ENCODE measurements at places on chromosomes 13 and 19. TPM values are rescaled to one million over a fixed set of nuclear protein-coding genes. Genes with fewer than 3 reads are reported as not detected.
A peak's percentile ranks its signal among the peaks of the same experiment; 100 is the strongest.

Gene C19orf81
- not detected for total RNA-seq

Gene CDC34
- total RNA-seq = 49.0 TPM

Gene FGF14
- total RNA-seq = not detected

Gene ZNF880
- total RNA-seq = 17.6 TPM

Gene CYP2F1
- total RNA-seq = not detected

DNA sequence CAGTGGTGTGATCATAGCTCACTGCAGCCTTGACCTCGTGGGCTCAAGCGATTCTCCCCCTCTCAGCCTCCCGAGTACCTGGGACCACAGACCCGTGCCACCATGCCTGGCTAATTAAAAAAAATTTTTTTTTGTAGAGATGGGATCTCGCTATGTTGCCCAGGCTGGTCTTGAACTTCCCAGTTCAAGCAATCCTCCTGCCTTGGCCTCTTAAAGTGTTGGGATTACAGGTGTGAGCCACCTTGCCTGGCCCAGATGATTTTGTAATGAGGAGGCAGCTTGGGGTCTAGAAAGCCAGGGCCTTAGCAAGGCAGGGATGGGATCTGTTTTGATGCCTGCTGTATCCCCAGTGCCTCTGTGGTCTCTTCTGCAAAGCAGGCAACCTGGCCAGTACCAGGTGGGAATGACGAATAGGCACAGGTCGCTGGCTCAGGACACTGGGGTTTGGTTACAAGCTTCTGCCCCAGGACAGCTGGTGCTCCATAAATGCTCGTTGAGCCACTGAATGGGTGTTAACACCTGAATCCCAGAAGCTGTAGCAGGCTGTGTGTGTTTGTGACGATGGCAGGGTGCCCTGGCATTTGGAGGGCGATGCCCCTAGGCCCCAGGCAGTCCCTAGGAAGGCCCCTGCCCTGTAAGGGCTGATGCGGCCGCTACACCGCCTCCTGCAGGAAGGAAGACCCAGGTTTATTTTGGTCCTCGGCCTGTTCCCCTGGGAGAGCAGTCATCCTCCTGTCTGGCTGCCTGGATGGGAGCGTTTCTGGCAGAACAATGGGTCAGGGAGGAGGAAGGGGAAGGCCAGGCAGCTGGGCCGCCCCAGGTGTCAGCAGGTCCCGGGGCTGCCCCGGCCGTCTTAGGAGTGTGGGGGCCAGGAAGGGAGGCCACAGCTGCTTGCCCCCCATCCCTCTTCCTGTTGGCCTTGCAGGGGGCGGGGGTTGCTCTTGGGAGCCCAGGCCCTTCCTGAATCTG is 8.6 kb downstream of the TNFAIP8L1 start:
- peaks cover 2% of the 10 kb centered on the region for H3K36me3 ChIP-seq
- DNase-seq = no peak
- H3K27me3 ChIP-seq = no peaks in the 10 kb centered on the region
- no peak overlapping the region for H3K27ac ChIP-seq

DNA sequence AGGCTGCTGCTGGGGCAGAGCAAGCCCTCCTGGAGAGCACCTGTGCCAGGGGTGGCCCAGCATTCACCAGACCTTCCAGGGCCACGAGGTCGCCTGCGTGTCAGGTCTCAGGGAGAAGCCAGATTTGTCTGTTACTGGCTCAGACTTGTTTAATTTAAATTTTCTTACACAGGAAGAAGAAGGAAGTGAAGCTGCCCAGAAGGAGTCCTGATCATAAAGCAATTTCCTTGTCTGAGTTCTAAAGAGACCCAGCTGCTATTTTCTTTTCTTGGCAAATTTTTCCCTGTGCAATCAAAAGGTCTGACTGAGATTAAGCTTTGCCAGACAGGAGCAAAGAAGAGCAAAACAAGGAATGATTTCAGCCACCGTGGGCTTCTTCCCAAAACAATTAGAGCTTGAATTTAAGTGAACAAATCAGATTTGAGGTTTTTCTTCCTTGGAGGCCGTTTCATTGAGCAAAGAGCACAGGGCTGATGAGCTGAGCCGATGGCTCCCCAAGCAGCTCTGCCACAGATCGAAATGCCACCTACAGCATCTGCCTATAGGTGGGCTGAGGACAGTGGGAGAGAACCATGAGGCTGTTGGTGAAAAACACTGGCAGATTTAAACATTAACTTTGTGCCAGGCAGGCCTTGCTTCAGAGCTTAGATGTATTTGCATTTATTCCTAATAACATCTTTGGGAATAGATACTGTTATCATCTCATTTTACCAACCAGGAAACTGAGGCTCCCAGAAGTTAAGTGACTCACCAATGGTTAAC is 40.1 kb downstream of the HSPH1 start:
- H3K27me3 ChIP-seq = peaks cover 53% of the 10 kb centered on the region
- peaks cover 9% of the 10 kb centered on the region for H3K4me1 ChIP-seq
- DNase-seq = no peak
- no peak overlapping the region for H3K4me3 ChIP-seq

DNA sequence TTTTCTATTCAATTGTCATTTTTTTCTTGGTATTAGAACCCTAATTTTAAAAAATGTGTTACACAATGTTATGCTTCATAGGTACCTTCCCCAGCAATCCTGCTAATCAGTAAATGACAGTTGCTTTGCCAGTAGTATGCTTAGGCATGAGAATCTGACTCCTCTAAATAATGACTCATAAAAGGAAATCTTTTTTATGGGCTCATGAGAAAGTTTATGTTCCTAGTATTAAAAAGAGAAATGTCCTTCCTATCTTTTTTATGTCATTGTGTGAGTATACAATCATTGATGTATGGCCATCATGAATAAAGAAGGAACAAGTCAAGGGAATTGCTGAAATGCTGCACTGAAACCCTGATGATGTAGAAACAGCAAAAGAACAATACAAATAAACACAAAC is 1237.7 kb upstream of the PCDH20 start:
- no peak for DNase-seq
- H3K27me3 ChIP-seq = no peaks in the 10 kb centered on the region
- no peaks in the 10 kb centered on the region for H3K36me3 ChIP-seq
- no peak overlapping the region for H3K4me3 ChIP-seq
- H3K27ac ChIP-seq = no peak overlapping the region

- no peaks in the 10 kb centered on the region for H3K27me3 ChIP-seq
- H3K4me3 ChIP-seq = no peak overlapping the region
- DNase-seq = no peak
- H3K36me3 ChIP-seq = no peaks in the 10 kb centered on the region
- no peaks in the 10 kb centered on the region for H3K4me1 ChIP-seq
Observed at GRCh38 chr13:107252428-107252827, 684.5 kb upstream of the ARGLU1 start.

GRCh38 chr19:49766930-49767299 is at the start of gene AP2A1:
AP2A1 (plus strand) TSS chr19:49767001; CDS start chr19:49767134, 133 bp downstream.
- peaks cover 14% of the 10 kb centered on the region for H3K36me3 ChIP-seq
- no peak for DNase-seq
- H3K4me1 ChIP-seq = peaks cover 45% of the 10 kb centered on the region
- H3K27me3 ChIP-seq = no peaks in the 10 kb centered on the region
- peak within 1 kb of the TSS; percentile 96 for H3K4me3 ChIP-seq

DNA sequence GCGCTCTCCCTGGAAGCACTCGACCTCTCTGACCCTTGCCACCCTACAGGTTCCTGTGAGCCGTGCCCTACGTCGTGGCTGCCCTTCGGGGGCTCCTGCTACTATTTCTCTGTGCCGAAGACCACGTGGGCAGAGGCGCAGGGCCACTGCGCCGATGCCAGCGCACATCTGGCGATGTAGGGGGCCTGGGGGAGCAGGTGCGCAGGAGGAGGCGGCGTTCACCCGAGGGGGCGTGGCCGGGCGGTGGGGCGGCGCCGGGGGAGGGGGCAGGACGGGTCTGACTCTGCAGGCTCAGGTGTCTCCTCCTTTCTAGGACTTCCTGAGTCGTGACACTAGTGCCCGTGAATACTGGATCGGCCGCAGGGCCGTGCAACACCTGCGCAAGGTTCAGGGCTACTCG is 26.4 kb downstream of the CLEC4M start:
- peaks cover 34% of the 10 kb centered on the region for H3K27me3 ChIP-seq
- no peak overlapping the region for H3K4me3 ChIP-seq
- no peaks in the 10 kb centered on the region for H3K36me3 ChIP-seq
- H3K4me1 ChIP-seq = peaks cover 2% of the 10 kb centered on the region
- no peak for DNase-seq
